Amniotic stem cell (primary cell): ENCODE measurements at places on chromosomes 12 and 14.

- DNase-seq, result no peak
Measured at GRCh38 chr14:71514941-71515919, 417.0 kb upstream of the RGS6 start.

DNA sequence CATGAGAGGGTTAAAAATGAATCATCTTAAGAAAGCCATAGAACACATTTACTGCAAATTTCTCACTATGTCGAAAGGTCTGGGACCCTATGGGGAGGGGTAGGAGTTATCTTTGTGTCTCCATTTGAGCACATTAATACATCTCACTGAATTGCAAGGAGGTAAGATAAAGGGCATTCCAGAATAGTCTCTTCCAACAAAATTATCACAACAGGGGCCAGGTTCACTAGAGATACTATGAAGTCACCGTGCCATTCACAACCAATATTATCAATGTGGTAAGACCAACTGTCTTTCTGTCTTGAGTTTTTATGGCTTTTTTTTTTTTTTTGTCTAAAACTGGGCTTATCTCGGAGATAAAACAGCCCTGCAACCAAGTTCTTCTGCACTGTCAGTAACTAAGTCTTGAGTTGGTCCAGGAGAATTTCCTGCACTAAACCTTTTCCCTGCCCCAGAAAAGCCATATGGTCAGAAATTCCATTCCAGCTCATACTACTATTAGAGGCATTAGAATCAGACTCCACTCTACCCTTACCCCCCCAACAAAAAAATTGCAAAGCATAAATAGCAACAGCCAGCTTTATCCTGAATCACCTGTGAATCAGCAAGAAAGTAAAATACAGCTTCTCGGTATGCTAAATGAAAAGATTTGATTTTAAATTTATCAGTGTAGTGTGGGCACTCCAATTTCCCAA, 79.7 kb downstream of the PTPRR start:
- DNase-seq, result no peak

GRCh38 chr14:93525696-93526451, 95.1 kb downstream of the UNC79 start:
- no peak for DNase-seq

- DNase-seq, result no peak
Measured at GRCh38 chr12:19630536-19630935, 191.2 kb downstream of the AEBP2 start.

- peak; percentile 34 for DNase-seq
Measured at GRCh38 chr12:108367436-108367835, 28.3 kb upstream of the CMKLR1 start.

DNA sequence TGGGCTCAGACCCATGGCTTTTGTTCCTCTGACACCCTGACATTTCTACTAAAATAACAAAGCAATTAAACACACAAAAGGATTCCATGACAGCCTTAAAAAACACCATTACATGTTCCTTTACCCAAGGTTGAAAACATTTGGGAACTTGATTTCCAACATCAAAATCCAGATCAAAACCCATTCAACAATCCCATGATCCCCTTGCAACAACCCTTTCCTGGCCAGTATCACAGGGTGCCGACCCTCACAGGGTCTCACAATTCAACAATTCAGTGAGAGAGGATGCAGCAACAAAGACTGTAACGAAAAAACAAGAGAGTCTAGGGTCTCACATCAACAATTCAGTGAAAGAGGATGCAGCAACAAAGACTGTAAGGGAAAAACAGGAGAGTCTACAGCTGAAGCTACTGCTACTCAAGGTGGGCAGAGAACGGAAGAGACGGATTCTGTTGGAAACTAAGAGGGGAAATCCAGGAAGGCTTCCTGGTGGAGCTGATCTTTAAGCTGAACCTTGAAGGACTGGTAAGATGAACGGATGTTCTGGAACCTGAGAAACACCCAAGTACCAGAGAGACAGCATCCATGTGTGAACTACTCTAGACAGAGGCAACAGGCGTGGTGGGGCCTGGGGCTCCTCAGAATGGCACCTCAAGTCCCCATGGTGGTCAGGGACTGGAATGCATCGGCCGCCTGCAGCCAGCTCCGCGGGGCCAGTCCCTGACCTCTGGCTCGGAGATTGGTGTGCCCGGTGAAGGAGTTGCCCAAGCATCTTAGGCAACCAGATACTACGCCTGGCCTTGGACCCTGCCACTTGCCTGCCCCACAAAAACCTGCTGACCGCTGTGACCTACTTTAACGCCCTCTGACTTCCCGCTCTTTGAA, 22.7 kb upstream of the ZFP36L1 start:
- no peak for DNase-seq

GRCh38 chr14:93103392-93104080, 12.2 kb downstream of the ITPK1 start:
- DNase-seq, result no peak

DNA sequence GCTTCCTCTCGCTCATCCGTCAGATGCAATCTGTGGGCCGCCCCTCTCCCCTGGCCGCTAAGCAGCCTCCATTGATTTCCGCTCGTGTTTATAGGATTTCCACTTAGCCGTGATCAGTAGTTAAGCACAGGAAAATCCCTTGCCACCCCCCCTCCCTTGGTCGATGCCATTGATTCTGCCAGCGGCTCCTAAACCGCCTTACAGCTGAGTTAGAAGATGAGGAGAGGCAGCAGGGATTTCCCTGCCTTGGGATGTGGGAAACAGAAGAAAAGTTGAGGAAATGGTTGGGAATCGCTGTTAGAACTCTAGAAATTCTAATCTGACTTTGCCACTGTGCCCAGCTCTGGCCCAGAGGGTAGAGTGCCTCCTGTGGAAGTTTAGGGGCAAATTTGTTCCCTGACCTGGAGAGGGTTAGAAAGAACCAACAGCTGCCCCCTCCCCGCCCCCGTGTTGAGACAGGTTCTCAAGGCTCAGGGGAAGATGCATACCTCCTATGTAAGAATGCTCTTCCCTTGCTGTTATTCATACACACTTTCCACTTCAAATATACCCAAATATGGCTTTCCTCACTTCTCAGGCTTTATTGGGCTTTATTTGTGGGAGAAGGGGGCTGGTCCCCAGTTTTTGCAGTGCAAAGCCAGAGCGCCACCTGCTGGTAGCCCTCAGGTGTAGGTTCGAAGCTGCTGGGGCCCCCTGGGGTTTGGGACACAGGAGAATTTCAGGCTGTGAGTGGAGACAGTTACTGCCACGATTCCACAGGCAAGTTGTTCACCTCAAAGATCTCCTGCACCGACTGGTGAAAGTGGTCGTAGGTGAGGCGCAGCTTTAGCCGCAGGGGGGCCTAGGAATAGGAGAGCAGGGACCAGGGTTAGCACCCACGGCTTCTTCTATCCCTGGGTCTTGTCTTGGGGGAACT, 3.2 kb downstream of the THTPA start:
- DNase-seq, result no peak

DNA sequence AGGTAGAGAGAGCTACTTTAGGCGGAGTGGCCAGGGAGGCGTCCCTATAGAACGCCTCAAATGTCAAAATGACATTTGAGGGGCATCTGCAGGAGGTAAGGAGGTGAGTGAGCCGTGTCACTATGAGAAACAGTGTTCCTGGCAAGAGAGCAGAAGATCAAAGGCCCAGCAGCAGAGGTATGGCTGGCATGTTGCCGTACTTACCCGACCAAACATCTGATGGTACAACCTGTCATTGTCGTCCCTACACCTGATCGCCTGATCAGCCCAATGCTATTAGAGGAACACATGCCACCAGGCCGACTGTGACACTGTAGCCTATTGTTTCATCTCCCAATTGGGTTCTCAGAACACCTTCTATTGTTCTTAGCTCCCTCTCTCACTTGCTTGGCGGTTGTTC, 33.9 kb upstream of the POC1B start:
- DNase-seq, result no peak

DNA sequence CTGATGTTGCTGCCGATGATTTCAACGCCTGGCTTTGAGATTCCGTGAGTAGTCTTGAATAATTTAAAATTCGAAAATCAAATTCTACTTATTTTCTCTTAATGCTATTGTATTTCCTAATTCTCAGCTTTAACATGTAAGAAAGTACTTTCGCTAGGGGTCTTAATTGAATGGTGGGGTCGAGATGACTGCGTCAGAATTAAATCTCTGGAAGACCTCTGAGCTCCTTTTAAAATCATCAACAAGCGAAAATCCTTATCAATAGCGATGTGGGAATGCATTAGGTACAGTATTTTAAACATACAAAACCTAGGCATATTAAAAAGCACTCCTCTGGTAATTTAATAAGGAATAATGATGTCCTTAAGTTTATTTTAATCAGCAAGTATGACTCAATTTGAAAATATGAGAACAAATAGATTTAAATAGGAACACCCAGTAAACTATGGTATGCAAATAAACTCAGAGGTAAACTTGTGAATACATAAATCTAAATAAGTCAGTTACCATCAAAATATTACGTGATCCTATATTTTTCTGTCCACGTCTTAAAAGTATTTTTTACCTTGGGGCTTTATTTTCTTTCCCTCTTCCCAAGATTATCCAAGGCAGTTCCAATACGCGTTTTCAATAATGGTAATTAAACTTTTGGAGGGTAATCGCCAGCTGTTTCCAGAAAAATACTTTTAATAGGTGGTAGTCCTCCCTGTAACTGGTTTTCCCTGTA, 1.4 kb downstream of the FOXA1 start:
- DNase-seq, result no peak

- no peak for DNase-seq
Measured at GRCh38 chr12:45598761-45599160, 130.7 kb upstream of the ARID2 start.

DNA sequence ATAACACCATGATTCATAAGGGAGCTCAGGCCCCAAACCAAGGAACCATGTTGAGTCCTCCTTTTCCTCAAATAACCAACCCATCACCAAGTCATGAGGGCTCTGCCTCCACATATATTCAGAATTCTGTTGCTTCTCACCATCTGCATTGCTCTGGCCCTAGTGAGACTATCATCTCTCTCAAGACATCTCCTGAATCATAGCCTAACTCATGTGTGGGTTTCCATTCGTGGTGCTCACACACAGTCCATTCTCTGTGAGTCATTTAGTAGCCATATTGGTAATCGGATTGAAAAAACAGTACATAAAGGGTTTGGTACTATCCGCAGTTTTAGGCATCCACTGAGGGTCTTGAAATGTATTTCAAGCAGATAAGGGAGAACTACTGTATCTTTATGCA, 5.1 kb upstream of the SLC38A2 start:
- no peak for DNase-seq

GRCh38 chr12:48739618-48740269, 23.2 kb upstream of the CCNT1 start:
- DNase-seq, result no peak

DNA sequence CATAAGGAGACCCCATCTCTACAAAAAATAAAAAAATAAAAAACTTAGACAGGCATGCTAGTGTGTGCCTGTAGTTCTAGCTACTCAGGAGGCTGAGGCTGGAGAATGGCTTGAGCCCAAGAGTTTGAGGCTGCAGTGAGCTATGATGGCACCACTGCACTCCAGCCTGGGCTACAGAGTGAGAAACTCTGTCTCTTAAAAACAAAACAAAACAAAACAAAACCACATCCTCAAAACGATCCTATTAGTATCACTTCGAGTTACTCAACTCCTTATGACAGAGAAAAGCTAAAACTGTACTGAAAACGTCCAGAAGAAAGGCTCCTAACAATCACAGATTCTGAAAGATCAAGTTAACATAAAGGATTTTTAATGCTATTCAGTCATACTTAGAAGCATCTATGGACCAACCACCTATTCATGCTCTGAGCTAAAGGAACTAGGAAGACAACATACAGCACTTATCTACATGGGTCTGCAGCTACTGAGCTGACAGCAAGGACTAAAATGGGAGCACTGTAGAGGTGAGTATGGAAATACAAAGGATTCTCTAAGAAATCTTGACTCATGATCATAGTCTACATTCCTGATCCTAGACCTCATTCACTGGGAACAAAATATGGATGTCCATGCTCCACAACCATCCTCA, 75.3 kb upstream of the DUSP6 start:
- DNase-seq, result no peak

DNA sequence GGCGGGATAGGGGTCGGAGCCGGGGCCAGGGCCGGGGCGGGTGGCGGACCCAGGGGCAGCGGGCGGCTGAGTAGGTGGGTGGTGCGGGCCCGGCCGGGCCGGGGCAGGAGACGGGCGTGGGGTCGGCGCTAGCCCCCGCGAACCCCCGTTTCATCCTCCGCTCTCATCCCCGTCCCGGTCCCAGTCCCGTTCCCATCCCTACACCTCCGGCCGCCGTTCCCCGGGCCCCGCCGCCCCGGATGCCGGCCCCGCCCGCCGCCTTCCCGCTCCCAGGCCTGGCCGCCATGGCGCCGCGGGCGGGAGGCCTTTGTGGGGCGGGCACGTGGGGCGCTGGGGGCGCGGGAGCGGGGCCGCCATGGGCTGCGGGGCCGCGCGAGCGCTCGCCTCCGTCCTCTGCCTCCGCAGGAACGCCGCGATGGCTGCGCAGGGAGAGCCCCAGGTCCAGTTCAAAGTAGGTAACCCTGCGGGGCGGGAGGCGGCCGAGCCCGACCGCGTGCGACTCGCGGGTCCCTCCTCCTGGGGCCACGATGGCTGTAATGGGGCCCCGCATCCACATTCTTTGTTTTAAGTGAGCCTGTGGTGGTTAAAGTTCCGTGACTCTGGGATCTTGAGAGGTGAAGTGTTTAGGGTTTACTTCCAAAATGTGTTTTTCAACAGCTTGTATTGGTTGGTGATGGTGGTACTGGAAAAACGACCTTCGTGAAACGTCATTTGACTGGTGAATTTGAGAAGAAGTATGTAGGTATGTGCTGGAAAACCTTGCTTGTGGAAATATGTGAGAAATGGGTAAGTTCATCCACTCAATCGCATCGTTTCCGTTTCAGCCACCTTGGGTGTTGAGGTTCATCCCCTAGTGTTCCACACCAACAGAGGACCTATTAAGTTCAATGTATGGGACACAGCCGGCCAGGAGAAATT, 572 bp downstream of the RAN start:
- DNase-seq, result no peak

GRCh38 chr12:94180558-94181296, 32.4 kb downstream of the PLXNC1 start:
- no peak for DNase-seq

- DNase-seq, result no peak
Measured at GRCh38 chr12:30945443-30946164, 19.1 kb downstream of the TSPAN11 start.

GRCh38 chr14:54703724-54704123, 136.8 kb downstream of the SAMD4A start:
- no peak for DNase-seq

DNA sequence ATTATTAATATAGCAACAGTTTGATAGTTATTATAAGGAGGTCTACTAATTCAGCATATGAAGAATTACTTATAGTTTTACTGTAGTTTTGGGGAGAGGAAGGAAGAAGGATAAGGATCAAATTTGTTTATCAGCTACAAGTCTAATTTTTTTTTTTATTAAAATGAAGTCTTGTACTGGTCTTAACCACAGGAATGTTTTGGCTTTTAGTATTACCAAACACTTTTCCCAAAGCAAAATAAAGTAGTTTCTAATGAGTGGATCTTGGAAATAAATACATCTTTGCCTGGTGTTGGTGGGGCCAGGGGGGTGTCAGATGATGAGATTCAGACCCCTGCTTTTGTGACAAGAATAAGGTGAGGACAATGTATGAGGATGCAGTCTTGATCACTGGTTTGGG, 57.2 kb upstream of the ZDHHC17 start:
- DNase-seq, result no peak
